ENCODE measurements at places on chromosomes 11 and 22.

GRCh38 chr22:29820961-29821290 lies 17.1 kb downstream of the ASCC2 start:
- no peak overlapping the region for H3K4me3 ChIP-seq
- H3K4me1 ChIP-seq: peaks cover 26% of the 10 kb centered on the region
- peak overlapping the region; percentile 54 for H3K27ac ChIP-seq

GRCh38 chr11:13364388-13364787 lies 86.8 kb downstream of the BMAL1 start:
- no peak overlapping the region for H3K27ac ChIP-seq
- no peaks in the 10 kb centered on the region for H3K27me3 ChIP-seq
- DNase-seq: no peak
- H3K4me3 ChIP-seq: no peak overlapping the region
- H3K36me3 ChIP-seq: no peaks in the 10 kb centered on the region
- H3K4me1 ChIP-seq: 0 out of 2 replicates have a peak, but pooled peaks cover 8% of the 10 kb centered on the region

DNA sequence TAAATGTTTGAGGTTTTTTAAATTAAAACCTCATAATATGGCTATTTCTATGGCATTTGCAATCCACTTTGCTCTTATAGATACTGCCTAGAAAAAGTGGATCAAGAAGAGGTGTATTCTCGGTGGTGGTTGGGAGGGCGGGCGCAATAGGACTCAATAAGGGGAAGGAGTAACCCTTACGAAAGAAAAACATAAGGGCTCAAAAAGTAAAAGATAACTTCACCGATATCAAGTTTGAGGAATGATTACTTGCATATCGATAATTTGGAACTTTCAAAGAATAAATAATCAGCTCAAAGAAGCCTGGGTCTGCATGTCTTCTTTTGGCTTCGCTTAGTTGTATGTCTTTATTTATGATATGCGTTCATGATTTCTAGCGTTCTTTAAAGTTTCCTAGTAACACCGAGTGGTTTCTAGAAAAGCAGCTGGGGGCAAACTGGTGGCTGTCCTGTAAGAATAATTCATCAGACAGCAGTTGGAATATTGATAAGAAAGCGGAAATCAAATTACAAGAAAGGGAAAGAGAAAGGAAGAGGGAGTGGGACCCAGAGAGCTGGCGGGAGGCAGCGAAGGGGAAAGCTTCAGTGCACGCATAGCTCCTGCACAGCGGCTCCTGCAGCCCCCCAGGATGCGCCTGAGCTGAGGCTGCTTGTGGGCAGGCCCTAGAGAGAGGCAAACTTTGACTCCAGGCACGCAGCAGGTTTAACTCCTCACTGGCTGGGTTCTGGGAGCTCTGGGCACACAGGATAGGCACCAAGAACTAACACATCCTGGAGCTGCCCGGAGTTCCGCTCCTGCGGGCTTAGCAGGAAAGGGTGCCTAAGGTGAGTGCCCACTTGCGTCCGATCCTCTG lies 9.1 kb upstream of the FLI1 start:
- H3K36me3 ChIP-seq: no peaks in the 10 kb centered on the region
- H3K27me3 ChIP-seq: peaks cover 8% of the 10 kb centered on the region
- H3K4me3 ChIP-seq: no peak overlapping the region
- DNase-seq: no peak
- no peak overlapping the region for H3K27ac ChIP-seq
- no peaks in the 10 kb centered on the region for H3K4me1 ChIP-seq

DNA sequence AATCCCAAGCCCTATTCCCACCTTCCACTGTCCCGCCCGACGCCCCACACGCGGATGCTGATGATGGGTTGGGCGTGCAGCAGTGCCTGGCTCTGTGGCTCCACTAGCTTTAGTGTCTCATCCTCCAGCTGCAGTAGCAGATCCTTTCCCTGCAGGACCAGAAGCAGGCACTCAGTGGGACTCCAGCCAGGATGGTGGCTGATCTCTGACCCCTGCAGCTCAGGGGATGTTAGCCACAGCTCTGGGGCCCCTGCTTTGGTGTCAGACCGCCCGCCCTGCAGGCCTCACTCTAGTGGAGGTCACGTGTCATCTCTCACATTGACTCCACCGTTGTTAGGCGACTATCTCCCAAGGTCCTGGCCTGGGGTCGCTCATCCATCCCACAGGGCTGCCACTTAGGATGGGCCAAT lies 11.8 kb downstream of the SMPD1 start:
- peaks cover 32% of the 10 kb centered on the region for H3K4me1 ChIP-seq
- H3K4me3 ChIP-seq: no peak overlapping the region
- no peak overlapping the region for H3K27ac ChIP-seq
- H3K36me3 ChIP-seq: no peaks in the 10 kb centered on the region

DNA sequence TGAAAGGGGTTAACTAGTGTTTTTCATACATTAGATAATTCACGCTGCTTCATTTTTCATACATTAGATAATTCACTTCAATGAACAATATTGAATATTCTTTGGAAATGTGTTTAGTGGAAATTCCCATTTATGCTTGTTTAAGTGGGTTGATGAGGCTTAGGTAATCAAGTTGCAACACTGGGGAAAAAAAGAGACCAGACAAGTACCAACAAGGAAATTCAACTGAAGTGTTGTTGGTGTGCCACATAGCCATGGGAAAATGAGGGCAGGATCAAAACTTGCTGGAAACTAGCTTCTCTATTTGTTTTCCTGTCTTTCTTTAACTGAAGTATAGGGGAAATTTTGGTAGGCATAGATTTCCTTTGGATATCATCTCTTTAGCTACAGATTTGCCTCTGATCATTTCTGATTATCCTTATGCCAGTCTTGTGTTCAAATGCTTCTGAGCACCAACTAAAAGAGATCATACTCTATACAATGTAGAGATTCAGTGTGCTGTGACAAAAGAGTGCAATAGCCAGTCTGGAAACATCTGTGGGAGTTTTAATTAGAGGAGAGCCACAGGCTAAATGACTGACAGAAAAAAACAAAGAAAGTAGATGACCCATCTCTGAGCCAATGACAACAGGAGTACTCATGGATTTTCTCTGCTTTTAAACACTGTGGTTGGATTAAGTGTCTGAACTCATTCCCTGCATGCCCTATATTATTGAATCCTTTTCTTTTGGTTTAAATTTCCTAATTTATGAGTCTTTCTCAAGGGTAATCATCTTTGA lies 67.6 kb upstream of the CTSC start:
- no peaks in the 10 kb centered on the region for H3K27me3 ChIP-seq
- H3K36me3 ChIP-seq: no peaks in the 10 kb centered on the region
- DNase-seq: no peak
- H3K27ac ChIP-seq: no peak overlapping the region

DNA sequence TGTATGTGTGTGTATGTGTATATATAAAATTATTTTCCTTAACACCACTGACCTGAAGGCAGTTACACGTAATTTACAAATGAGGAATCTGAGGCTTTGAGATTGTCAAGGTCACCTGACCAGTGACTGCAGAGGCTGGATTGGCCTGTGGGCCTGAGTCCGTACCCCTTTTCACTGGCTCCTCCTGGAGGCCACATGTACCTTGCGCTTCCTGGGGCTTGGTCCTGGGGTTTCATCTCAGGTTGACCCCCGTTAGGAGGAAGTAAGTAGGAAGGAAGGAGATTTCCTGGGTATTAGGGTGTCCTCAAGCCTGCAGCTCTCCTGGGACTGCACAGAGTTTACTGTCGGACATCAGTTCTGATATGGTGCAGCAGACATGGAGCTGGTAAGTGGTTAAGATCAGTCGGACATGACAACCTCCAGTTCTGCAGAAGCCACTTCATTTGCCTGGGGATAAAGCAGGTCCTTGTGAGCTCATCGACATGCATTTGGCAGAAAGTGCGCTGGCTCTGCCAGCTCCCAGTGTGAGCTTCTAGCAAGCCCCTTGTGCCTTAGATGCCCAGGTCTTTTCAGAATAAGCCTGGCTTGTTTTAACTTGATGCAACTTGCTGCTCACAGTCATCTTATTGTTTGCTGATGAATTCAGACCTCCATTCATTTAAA lies 36.6 kb downstream of the ST3GAL4 start:
- H3K27me3 ChIP-seq: no peaks in the 10 kb centered on the region
- H3K4me3 ChIP-seq: no peak overlapping the region
- H3K4me1 ChIP-seq: no peaks in the 10 kb centered on the region
- no peaks in the 10 kb centered on the region for H3K36me3 ChIP-seq

DNA sequence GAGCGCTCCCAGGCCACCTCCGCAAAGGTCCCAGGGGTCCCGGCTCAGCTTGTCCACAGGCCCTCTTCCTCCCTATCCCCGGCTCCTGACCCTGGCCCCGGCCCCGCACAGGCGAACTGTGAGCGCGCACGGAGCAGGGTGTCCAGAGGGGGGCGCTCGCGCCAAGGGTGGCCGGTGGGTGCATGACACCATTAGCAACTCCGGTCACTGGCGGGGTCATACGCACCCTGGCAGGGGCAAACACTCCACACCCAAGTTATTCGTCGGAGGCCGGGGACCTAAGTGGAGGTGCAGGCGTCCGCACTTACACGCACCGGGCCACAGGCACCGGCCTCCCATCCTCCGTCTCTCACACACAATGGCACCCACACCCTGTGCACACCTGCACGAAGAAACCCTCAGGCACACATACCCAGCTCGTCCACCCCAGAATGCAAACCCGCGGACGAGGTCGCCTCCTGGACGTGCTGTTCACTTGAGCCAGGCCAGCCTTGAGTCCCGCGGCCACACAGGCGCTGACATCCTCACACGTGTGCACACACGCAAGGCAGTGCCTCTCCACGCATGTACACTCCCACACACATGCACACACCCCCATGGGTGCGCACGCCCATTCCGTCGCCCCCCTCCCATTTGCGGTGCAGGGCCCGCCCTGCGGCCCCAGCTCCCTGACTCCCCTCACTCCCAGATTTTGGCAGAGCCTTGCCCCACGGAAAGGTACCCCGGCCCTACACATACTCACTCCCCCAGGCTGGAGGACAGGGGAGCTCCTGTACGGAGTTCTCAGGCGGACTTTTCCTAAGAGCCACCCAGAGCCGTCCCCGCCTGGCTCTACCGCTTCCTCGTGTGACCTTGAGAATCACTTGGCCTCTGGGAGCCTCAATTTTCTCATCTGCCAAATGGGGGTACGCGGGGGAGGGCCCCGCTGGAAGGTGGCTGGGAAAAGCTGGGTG lies at the start of gene RASGRP2:
Gene RASGRP2 (minus strand): TSS at position 552 of the 953 bp plus-strand sequence. CDS start 1,276 bp downstream, outside the sequence.
- peak; percentile 28 for DNase-seq
- H3K4me3 ChIP-seq: peak within 1 kb of the TSS; percentile 74
- no peaks in the 10 kb centered on the region for H3K36me3 ChIP-seq
- H3K4me1 ChIP-seq: peaks cover 36% of the 10 kb centered on the region

- no peak for DNase-seq
- peaks cover 18% of the 10 kb centered on the region for H3K27me3 ChIP-seq
- peaks cover 2% of the 10 kb centered on the region for H3K4me1 ChIP-seq
- no peak overlapping the region for H3K27ac ChIP-seq
- H3K36me3 ChIP-seq: no peaks in the 10 kb centered on the region
- no peak overlapping the region for H3K4me3 ChIP-seq
Observed at GRCh38 chr11:69366591-69366990, 72.6 kb downstream of the MYEOV start.

DNA sequence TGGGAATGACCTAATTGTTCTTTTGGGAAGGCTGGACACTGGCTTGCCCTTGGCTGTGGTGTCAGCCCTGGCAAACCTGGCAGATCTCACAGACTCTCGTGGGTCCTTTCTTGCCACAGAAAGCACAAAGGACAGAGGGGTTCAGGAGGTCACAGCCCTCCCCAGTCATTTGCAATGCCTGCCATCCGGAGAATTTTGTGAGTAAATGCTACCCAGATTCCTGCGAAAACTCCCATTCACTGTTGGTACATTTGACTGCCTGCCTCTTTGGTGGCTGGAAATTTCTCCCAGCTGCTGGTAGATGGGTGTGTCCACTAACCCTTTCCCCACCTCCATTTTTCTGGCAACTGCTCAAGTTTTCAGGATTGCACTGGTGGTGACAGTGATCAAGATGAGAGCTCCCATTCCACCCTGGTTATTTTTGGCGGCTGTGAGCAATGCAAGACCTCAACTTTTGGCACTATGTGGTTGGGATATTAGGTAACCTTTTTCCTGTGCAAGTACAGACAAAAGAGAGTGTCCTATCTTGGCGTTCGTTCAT lies 155.7 kb downstream of the NAV2 start:
- no peaks in the 10 kb centered on the region for H3K36me3 ChIP-seq
- H3K27ac ChIP-seq: no peak overlapping the region
- peaks cover 10% of the 10 kb centered on the region for H3K4me1 ChIP-seq
- H3K4me3 ChIP-seq: no peak overlapping the region

DNA sequence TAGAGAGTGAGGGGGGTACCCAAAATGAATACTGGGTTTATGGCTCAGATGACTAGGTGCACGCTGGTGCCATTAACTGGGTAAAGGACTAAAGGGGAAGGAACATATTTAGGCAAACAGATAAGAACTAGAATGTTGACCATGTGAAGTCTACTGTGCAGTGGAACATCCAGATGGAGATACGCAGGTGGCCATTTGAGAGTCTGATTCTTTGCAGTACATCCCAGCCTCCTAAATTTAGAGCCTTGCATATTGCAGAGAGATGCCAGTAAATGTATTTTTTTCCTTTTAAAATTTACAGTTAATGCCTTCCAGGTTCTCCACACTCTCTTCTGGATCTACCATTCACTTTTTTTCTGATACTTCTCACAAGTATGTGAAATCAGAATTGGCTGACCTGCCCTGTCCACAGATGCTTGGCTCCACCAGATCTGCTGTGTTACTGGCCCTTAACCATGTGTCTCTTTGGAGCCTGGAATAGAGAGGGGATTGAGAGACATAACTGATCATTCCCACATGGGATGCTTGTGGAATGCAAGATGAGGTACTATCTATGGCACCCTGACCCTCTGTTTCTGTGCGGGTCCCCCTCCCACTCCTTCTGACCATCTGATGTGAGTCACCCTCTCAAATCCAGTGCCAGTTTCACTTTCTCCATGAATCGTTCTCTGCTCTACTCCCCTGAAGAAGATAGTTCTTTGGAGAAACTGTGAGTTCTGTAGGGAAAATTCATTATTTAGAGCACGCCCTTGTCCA lies 77.0 kb upstream of the NCAM1 start:
- DNase-seq: no peak
- H3K36me3 ChIP-seq: no peaks in the 10 kb centered on the region
- H3K27me3 ChIP-seq: peaks cover 4% of the 10 kb centered on the region
- no peak overlapping the region for H3K4me3 ChIP-seq
- no peak overlapping the region for H3K27ac ChIP-seq
- H3K4me1 ChIP-seq: no peaks in the 10 kb centered on the region

- peak overlapping the region; percentile 51 for H3K27ac ChIP-seq
- H3K4me3 ChIP-seq: no peak overlapping the region
- H3K36me3 ChIP-seq: peaks cover 11% of the 10 kb centered on the region
- no peaks in the 10 kb centered on the region for H3K27me3 ChIP-seq
Observed at GRCh38 chr11:62850911-62851806, 11.8 kb upstream of the WDR74 start.

DNA sequence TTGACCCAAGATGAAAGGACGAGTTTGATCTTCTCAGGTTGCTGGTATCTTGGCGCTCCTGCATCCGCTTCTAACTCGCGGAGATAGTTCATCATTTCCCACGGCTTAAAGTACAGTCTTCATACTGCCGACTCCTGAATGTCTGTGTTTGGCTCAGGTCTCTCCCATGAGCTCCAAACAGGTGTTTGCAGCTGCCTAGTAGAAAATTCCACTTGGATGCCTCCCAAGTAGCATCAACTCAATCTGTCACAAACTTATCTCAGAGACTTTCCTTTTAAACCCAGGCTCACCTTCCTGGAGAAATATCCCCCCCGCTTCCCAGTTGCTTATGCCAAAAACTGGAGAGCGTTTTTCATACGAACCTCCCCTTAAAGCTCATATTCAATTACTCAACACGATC lies 986.5 kb downstream of the TBC1D22A start:
- H3K36me3 ChIP-seq: no peaks in the 10 kb centered on the region
- H3K4me1 ChIP-seq: no peaks in the 10 kb centered on the region
- H3K27ac ChIP-seq: no peak overlapping the region
- H3K4me3 ChIP-seq: no peak overlapping the region
